T-cell (primary cell): ENCODE measurements at places on chromosomes 6 and 20.

DNA sequence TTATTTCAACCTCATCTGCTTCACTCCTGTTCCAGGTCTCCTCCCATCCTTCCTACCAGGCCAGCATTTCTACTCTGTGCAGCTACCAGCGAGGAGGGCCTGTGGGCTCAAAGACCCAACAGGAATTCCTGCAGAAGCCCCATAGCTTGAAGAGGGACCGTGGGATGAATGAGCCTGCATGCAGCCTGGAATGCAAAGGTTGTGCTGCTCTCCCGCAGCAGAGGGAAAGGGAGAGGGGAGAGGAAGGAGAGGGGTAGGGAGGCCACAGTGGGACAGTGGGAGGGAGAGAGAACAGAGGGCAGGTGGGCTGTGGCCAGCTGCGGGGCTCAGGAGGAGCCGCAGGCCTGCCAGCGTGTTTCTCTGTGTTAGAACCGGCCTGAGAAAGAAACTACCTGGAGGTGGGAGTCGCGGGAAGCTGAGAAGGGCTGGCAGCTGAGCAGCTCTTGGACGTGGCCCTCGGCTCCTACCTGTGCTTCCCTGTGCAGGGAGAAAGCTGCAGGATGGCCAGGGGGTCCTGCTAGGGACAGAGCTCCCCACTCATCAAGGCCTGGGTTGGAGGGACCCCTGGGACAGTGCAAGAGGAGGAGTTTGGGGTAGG, 66.1 kb upstream of the MLN start:
- DNase-seq = no peak

GRCh38 chr6:80319196-80319595, 212.7 kb downstream of the BCKDHB start:
- no peak for DNase-seq

DNA sequence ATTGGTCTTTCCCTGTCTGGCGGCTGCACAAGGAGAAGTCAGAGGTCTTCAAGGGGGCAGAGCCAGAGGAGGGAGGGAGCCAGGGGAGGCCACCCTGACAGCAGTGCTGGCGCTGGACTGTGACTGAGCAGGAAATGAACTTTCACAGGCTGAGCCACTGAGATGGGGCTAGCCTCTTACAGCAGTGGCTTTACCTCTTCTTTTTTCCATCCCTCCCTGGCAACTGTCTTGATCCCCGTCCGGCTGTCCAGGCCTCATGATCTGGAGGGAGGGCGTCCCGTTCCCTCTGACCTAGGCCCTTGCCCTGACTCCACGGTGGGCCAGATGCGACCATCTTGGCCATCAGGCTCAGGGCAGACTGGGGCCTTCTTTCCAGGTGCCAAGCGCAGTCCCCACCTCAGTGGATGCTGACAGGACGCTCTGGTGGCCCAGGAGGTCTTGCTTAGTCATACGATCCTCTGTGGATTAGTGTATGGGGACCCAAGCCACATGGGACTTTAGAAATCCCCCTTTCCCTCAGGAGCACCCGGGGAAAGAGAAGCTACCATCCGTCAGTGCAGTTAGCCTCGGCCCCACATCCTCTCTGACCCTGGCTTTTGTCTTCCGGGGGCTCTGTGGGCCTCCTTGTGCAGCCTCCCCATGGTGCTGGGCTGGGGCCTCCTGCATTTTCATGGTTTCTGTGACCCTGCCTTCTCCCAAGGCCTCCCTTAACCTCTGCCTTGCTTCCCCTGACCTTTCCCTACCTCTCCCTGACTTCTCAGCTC, 57.4 kb upstream of the CCDC167 start:
- DNase-seq = no peak

- DNase-seq = no peak
Observed at GRCh38 chr6:113979937-113980336, 9.0 kb upstream of the HDAC2 start.

DNA sequence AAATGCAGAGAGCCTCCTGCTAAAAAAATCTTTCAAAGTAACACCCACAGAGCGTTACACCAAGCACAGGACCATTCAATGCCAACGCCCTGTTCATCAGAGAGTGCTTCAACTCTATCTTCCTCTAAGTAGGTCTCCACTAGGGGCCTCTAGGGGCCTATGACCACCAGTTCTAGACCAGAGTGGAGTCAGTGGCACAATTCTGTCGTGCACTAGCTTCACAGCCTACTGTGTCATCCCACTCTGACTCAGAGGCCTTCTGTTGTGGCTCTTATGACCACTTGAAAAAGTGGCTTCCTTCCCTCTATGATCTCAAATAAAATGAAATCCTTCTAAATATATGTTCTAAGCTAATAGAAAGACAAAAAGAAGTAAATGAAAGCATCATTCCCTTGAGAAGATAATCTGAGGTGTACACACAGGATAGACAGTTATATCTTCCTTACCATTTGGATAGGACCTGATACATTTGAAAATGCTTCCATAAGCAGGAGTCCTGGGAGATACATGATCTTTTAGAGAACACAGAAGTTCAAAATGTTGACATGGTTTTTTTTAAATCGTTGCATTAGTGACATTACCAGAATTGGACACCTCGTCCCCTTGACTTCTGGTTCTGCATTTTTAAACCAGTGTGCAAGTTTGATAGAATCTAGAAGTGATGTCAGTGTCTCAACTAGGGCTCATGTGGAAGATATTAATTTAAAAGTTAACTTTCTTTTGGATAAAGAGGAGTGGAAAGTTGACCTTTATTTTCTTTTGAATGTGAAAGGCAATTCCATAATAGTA, 151.9 kb downstream of the SH3BGRL2 start:
- DNase-seq = no peak
